Inflammatory macrophage (primary cell): ENCODE measurements at places on chromosomes 5 and 9.

DNA sequence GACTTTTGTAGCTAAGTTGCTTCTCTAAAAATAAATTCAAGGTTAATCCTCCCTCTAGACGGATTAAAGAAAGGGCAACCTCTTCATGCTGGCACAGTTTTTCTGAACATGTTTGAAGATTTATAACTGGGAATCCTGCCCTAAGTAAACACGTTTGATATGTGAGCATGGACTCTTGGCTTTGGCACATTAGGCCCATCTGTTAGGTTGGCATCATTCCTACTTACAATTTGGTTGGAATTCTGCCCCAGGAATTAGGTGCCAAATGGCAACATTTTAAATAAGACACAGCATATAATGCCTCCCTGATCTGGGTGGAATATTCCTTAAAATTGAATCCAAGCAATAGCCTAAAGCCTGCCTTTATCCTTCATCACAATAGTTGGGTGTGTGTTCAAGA lies 372.3 kb upstream of the CDH18 start:
- no peak for DNase-seq

DNA sequence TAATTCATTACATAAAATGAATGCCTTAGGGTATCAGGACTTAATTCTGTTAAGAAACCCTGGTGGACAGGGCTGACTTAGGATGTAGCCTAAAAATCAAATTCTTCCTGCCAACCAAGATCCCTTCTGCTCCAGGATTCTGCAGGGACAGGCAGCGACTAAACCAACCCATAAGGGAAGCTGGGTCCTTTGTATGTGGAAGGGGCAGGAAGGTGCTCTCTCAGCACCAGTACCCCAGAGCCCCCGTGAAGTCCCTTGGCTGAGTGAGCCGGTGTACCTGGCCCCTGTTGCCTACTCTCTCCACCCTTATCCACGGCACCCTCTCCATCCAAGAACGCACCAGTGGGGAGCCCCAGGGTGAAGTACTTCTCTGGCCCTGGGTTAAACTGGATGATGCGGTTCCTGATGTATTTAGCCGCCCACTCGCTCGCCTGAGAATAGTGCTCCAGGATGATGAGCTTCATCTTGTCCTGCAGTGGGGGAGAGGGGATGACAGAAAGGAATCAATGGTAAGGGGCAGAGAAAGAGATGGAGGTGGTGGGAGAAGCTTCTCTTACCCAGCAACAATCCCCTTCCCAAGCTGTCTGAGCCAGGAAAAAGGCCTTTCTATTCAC lies 1.1 kb downstream of the GNPDA1 start:
- no peak for DNase-seq

DNA sequence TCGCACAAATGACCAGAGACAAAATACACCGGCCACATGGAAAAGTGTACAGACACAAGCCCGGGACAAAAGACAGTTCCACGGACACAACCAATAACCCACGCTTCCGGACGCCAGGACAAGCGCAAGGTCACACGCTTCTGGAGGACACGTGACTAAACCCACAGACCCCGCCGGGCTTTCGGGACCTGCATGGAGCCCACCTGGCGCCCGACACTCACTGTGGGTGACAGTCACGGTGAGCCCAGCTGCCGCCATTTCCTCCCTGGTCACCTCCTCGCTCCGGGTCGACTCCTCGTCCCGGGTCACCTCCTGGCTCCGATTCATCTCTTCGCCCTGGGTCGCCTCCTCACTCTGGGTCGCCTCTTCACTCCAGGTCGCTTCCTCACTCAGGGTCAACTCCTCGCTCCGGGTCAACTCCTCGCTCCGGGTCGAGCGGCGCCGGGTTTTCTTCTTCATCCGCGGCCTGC lies 470 bp downstream of the BAG1 start:
- DNase-seq = peak; percentile 66

DNA sequence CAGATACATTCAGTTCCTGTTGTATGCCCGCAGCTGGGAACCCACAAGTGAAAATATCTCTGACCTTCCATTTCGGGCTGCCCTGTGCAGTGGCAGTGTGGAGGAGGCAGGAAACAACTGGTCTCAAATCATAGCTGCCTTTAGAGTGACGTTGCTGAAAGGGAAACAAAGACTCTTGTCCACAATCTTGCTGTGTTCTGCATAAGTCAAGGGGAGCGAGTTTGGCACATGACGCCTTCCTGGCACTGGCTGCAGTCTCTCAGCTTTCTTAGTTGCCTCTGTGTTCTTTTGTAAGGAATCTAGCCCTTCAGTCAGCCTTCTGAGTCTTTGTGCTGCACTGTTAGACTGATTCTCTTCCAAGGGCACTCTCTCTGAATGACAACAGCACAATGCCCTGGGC lies 24.0 kb downstream of the ADAMTS16 start:
- no peak for DNase-seq

GRCh38 chr5:138245717-138246116 lies 28.7 kb downstream of the GFRA3 start:
- DNase-seq = no peak

DNA sequence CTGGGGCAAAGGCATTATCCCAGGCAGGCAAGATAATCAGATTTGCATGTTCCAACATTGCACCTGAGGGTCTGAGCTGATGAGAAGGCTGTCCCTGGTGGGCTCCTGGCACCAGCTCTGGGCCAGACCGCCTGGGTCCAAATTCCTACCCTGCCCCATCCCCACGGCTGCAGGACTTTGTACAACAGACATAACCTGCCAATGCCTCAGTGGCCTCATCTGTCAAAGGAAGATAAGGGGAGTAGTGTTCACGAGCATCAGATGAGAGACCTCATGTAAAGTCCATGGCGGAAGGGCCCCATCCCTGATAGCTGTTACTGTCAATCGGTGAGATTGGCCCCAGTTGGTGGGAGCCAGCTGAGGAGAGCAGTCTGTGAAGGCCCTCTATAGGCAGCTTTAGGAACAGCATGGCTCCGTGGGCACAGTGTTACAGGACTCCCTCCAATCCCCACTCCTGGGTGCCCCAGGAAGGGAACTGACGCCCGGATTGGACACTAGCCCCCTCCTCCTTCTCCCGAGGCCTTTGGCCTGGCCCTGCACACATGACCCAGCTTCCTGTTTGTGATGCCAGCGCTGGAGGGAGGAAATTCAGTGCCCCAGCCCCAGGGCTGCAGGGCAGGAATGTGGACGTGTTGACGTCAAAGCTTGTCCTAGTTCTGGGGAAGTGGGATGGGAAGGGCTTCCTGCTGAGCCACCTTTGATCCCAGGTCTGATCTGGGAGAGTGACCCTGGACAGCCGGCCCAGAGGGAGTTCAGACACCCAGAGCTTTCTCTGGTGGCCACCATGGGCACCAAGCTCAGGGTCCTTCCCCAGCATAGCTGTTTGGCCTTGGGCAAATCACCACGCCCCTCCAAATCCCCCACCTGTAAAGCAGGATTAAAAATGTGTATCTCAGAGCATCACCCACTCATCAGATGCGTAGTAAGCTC lies 56.2 kb downstream of the DUSP1 start:
- peak; percentile 92 for DNase-seq

DNA sequence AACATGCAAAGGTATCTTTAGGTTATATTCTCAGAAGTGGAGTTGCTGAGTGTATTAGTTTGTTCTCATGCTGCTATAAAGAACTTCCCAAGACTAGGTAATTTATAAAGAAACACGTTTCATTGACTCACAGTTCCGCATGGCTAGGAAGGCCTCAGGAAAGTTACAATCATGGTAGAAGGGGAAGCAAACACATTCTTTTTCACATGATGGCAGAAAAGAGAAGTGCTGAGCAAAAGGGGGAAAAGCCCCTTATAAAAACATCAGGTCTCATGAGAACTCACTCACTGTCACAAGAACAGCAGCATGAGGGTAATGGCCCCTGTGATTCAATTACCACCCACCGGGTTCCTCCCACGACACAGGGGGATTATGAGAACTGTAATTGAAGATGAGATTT lies 163.6 kb upstream of the PRLR start:
- DNase-seq = peak; percentile 59

DNA sequence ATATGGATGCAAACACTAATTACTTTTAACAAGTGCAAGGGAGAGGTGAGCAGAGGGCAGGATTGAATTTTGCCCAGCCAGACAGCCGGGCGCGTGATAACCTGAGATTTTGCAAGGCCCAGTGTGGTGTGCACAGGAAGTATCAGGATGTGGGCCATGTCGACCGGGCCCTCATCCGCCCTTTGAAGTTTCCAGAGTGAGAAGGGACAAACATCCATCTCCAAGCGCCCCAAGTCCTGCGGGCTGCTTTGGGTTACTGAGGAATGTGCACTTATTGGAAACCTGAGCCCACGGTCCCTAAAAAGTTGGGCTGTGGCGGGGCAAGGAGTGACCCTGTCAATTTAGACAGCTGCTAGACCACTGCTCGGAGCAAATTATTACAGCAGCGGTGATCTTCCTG lies 272.2 kb upstream of the IRX2 start:
- no peak for DNase-seq

DNA sequence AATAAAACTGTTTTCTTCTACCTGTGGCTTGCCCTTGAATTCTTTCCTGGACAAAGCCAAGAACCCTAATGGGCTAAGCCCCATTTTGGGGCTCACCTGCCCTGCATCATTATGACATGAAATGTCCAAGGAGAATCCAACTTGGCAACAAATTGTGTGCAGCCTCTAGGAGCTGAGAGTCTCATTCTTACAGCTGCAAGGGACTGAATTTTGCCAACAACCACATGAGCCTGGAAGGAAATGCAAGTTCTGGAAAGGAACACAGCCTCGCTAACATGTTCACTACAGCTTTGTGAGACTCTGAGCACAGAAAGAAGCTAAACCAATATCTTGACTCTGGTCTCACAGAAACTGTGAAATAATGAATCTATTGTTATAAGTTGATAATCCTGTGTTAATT lies 94.8 kb upstream of the CDH12 start:
- DNase-seq = no peak

DNA sequence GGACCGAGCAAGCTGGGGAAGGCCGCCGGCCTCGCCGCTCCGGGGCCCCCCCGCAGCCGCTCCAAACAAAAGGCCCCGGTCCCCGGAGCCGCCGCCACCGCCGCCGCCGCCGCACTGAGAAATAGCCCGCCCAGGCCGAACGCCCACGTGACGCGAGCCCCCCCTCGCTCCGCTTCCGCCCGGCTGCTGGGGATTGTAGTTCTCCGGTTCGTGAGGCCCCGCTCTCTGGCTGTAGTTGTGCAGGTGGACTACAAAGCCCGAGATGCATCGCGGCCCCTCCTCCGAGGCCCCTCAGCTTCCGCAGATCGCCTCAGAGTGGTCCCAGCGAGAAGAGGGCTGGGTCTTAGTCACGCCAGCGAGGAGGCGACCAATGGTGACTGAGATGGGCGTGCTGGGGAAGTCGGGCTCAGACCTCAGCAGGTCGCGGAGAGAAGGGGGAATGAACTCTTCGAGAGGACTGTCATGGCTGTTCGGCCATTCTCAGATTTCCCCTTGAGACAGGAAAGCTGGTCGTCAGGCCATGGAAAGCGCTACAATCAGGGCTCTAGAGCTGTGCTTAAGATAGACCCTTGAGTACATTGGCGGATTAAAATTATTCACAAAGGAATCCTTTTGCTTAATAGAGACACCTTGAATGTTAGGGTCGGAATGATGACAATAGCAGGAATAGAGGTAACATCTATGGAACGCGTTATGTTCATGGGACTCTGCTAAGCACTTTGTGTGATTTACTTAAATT lies 489 bp upstream of the PANK3 start:
- DNase-seq = peak; percentile 99

- no peak for DNase-seq
These were observed 180.3 kb upstream of the ADRA1B start for GRCh38 chr5:159735749-159736660.

GRCh38 chr9:135592625-135593024 lies 31.1 kb downstream of the PAEP start:
- DNase-seq = no peak

GRCh38 chr9:98790842-98791607 lies 5.3 kb downstream of the ANKS6 start:
- DNase-seq = peak; percentile 76

GRCh38 chr9:84971571-84971970 lies 302.0 kb downstream of the NTRK2 start:
- no peak for DNase-seq

DNA sequence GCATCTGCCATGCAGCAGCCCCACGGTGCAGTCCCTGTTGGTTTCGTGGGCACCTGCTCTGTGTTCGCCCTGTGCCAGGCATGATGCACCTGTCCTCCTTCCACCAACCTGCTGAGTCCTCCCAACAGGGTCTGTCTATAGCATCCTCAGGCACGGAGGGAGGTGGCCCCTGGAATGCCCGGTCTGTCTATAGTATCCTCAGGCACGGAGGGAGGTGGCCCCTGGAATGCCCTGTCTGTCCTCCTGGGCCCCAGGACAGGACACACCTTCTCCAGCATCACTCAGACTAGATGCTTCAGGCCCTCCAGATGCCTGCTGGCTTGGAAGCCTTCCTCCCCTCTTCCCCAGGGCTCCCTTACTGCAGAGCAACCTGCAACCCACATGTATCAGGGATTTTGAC lies 9.9 kb upstream of the PHYHD1 start:
- no peak for DNase-seq

DNA sequence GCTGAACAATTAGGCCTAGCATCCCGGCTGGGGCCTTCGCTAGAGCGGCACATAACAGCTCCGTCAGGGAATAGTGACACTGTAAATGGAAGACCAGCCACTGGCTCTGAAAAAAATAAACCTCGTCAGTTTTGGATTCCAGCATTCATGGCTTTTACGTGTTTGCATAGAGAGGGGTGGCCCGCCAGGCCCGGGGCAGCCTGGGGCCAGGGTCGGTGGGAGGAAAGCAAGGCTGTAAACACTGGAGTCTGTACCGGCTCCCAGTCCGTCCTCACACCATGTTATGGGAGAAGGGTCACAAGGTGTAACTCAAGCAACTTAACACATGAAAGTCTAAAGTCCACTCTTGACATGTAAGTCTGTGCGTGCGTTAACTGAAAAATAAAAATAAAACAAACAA lies 11.2 kb downstream of the CCNI2 start:
- DNase-seq = no peak

DNA sequence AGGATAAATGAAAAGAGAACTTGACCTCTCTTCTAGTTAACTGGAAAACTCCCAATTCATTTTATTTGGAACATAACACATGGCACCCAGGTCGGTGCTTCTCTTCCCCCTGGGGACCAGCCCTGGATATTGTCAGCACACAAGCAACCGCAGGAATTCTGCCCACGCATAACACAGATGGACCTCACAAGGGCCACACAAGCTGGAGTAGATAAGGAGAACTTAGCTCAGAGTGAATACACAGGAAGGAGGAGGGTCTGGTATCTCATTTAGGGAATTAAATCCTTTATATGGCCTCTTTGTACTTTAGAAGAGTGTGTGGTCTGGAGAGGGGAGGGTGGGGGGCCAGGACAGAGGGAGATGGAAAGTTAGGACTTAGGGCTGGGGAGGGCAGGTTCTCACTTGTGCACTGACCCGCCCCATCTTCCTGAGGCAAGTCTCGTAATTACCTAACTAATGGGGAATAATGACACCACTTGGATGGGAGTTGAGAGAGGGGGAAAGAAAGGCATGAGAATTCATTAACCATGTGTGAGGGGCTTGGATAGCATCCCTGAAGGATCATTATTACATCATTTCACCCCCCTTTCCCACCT lies 341.2 kb upstream of the WWC1 start:
- no peak for DNase-seq

- DNase-seq = no peak
These were observed 8.3 kb upstream of the FER start for GRCh38 chr5:108739376-108739775.
